ENCODE measurements at places on chromosomes 1 and 21.
A peak's percentile ranks its signal among the peaks of the same experiment; 100 is the strongest.

GRCh38 chr1:212612041-212612961 lies 3.7 kb downstream of the ATF3 start:
- peak; percentile 7 for DNase-seq

DNA sequence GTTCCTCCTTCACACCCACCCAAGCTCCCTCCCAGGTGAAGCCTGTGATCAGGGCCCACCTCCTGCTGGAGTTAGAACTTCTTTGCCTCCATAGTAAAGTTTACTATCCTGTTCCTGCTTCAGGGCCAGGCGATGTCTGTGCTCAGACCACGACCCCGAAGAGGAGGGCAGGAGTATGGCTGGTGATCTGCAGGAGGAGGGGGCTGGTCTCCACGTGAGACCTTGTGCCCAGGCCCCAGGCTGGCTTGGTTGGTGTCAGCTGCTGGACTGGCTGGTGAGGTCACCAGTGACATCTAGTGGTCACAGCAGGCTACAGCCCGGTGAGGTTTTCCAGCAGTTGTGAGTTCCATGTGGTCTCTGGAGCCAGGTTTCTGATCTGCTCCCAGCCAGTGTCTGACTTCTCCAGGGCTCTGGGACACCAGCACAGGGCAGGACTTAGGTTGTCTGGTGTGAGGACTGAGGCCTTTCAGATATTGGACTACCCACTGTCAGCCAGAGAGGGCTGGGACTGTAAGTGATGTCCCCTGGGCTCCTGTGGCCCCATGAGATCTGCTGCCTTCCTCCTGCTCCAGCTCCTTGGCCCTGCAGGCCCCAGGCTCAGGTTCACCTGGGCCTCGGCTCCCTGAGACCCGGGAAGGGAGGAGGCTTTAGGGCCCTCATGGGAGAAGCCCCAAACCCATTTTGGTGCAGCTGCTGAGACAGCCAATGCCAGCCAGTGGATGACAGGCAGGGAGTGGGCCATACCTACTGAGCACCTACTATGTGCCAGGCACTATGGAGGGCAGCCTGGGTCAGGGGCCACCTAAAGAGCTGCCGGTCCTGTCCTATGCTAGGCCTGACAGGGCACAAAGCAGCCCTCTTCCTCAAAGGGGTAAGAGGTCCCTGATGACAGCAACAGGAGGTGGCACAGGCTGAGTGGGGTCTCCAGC lies 6.0 kb upstream of the UBL4B start:
- DNase-seq, result peak; percentile 62

DNA sequence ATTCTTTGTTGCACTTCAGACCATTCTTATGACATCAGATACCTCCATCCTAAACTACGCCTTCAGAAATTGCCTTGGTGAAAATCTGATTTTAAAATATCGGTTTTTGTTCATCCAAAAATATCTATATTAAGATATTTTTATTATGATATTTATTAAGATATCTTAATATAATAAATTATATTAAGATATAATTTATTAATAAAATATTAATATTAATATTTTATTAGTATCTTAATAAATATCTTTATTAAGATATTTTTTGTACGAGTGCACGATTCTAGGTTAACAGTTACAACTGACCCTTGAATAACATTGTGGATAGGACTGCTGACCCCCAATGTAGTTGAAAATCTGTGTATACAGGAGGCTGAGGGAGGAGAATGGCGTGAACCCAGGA lies 20.9 kb downstream of the PADI4 start:
- DNase-seq, result no peak

DNA sequence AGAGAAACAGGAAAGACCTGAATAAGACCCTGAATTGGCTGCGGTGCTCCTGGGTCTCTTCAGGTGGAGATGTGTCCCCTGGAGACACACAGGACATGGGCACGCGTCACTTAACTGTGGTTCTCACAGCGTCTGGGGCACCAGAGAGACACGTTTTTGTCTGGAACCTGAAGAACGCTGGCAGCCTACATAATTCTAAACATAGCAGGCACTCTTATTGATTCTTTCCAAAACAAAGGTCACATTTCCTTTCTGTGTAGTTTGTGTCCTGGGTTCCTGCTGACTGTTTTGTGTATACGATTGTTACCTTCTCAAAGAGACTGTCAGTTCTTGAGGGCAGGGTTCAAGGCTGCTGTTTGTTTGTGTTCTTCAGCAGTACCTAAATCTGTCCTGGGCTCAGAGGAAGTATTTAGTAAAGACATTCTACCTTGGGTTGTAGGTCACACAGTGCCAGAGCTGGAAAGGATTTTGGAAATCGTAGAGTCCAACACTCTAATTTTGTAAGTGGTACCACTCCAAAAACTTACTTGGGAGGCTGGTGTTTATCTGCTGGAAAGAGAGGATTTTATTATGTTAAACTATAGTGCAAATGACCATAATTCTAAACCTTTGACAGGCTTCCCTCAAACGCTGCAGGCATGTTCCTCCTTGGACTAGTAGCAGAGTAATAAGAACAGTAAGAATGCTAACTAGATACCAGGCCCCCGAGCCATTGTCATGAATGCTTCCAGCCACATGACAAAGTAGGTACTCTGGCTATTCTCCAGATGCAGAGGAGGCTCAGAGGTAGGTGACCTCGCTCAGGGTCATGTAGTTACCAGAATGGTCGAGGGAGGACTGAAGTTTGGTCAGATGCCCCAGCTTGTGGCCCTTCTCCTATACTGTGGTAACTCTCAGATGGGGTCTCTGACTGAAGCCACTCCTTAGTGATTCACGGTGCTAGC lies 164.3 kb downstream of the DHRS3 start:
- no peak for DNase-seq

DNA sequence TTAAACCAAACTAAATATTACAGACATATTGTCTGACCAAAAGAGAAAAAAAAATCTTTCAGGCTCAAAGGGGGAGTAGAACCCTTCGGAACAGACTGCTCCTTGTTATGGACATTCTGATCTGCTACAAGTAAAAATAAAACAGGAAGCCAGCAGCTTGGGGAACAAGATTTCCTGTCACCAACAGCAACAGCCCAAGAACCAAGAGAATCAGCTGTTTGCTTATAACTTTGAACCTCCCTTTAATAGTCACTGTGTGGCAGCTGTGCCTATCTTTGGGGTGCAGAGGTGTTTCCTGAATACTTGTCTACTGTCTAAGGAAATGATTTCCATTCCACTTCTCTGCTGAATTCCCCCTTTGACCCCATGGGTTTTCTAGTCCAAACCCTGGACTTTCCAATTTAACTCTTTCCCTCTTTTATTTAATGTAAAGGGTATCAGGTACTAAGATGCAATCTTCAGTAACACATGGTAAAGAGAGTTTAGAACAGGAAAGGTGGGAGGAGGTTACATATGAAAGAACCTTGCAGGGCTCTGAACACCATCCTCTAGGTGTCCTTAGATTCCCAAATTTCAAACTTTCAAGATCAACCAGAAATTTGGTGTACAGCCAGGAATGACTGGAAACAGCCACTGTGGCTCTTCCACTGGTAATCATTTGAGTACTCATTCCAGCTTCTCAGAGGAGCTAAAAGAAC lies 38.6 kb downstream of the GPR3 start:
- peak; percentile 53 for DNase-seq

DNA sequence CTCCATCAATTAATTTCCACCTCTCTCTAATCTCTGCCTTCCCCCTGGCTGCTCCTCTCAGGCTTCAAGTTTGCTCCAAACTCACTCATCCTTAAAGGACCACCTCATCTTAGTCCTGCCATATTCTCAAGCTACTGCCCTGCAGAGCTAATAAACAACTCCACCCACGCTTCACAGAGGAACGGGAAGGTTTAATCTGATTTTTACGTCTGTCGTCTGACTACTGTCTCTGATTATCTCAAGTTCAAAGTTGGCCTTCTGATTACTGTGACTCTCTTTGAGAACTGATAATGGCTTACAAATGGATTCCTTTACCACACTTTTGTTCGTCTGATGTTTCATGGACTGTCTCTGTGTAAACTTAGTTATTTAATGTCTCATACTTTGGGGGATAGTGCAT lies 7.6 kb upstream of the CPT2 start:
- DNase-seq, result no peak

- DNase-seq, result peak; percentile 28
These were observed 60.0 kb upstream of the HMCN1 start for GRCh38 chr1:185674201-185674600.

- DNase-seq, result no peak
These were observed 66.6 kb upstream of the ADAMTS5 start for GRCh38 chr21:27033471-27033870.

- no peak for DNase-seq
These were observed 17.4 kb upstream of the IFNAR2 start for GRCh38 chr21:33212159-33212851.

- no peak for DNase-seq
These were observed 125.2 kb downstream of the COQ8A start for GRCh38 chr1:227065311-227065710.

DNA sequence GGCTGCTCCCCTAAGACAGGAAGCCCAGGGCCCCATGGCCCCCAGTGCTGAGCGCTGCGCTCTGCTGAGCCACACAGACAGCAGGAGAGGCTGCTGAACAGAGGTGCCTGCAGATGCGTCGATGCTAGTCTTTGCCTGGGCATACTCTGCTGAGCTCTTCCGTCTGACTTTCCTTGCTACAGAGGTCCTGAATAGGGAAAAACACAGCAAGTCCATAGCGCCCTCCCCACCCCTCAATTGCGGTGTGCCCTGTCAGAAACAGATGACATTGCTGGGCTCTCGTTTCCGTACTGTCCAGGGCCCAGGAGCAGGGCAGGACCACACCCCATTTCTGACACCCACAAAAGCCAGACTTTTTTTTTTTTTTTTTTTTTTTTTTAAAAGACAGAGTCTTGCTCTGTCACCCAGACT lies 252.5 kb downstream of the SDCCAG8 start:
- DNase-seq, result peak; percentile 38
